Small intestine (tissue), 16 donors: ENCODE measurements at places on chromosomes 12 and 14. TPM values are rescaled to one million over a fixed set of nuclear protein-coding genes. Genes with fewer than 3 reads are reported as not detected.

GRCh38 chr14:75711796-75712211 lies 50.8 kb downstream of the TTLL5 start:
- peak; percentile 5 for DNase-seq

- peak; percentile 17 for DNase-seq
Measured at GRCh38 chr12:71731439-71732356, 23.0 kb upstream of the RAB21 start.

DNA sequence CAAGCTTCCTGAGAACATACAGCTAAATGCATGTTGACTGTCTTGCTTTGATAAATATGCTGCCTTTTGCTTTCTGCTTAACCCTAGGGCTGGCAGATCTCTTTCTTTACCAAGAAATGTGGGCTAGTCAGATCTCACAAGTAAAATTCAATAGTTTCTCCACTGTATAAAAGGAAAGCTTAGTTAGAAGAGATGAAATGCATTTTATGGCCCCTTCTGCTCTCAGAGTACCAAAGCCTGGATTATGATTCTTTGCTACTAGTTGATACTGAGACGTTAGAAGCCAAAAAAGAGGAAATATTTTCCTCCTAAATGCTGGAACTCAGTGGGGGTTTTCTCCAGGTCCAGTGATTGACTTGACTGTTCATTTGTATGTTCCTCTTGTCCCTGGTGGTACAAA lies 552.7 kb downstream of the SNAPC1 start:
- DNase-seq, result no peak

Gene NTN4
- 1.6 TPM for polyA plus RNA-seq

- DNase-seq, result peak; percentile 91
Measured at GRCh38 chr12:76084863-76085519, 506 bp upstream of the NAP1L1 start.

DNA sequence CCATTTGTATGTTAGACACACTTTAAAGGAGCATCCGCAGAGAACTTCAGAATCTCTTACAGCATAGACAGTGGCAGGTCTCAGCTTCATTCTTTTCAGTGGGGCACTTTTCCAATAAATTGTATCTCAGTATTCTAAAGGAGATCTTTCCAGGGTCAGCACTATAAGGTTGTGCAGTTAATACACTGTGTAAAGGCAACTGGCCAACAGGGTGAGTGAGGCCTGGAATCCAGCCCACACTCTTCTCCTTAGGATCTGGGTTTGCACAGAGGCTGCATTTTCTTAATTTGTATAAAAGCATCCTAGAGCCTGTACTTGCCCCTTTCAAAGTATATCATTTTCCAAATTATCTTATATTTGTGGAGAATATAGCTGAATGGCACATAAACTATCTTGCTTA lies 94.2 kb downstream of the MYF5 start:
- no peak for DNase-seq

Gene MTRFR
- polyA plus RNA-seq, result 14.0 TPM

DNA sequence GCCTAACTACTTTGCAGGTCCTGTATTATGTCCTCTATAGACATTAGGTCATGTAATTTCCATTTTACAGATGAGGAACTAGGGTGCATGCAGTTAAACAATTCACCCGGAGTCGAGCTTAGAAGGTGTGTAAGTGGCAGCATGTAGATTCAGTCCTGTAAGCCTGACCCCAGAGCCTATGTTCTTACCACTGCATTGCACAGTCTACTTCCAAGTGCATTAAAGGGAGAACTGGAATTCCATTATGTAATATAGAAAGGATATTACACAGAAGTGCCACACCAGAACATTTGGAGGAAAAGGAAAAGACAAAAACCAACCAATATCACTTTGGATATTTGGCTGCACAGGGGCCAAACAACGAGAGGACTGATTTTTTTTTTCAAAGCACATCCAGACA lies 1.2 kb downstream of the GLT8D2 start:
- no peak for DNase-seq

Gene KLRD1
- 0.72 TPM for polyA plus RNA-seq

GRCh38 chr12:94832780-94833681 lies 170.5 kb downstream of the NDUFA12 start:
- DNase-seq, result no peak

Gene UBR7
- polyA plus RNA-seq, result 14.5 TPM

GRCh38 chr12:44381341-44381740 lies 494.8 kb downstream of the NELL2 start:
- DNase-seq, result no peak

Gene KRT78
- polyA plus RNA-seq, result 1.8 TPM

DNA sequence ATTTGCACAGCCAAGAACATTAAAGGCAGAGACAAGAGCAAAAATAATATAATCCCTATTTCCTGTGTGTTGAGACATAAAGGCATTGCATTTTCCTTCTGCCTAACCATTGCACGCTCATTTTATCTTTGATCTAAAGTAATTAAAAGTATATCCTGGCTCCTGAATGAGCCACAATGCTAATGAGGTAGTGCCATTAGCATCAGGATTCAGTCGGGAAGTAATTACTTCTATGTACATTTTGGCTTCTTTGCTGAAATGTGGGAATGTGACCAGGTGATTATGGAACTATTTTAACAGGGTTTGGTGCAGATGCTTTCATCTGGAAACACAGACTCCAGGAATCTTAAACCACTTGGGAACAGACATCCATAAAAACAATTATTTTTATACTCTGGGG lies 77.4 kb downstream of the TMTC1 start:
- DNase-seq, result no peak

GRCh38 chr14:32469388-32470160 lies 140.5 kb downstream of the AKAP6 start:
- peak; percentile 42 for DNase-seq

DNA sequence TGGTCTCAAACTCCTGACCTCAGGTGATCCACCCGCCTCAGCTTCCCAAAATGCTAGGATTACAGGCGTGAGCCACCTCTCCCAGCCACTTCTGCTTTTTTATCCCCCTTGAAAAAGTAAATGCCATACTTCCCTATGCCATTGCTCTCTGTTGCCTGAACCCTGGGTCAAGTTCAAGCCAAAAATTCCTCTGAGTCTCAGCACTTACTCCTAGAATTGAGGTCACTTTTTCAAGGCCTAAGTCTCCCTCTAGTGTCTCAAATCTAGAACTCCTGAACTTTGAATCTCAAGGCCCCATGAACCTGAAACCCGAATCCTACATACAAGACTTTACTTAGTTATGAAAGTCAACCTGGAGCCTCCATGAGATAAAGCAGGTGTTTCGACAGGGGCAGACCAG lies 1.4 kb upstream of the APOBEC1 start:
- DNase-seq, result peak; percentile 65

DNA sequence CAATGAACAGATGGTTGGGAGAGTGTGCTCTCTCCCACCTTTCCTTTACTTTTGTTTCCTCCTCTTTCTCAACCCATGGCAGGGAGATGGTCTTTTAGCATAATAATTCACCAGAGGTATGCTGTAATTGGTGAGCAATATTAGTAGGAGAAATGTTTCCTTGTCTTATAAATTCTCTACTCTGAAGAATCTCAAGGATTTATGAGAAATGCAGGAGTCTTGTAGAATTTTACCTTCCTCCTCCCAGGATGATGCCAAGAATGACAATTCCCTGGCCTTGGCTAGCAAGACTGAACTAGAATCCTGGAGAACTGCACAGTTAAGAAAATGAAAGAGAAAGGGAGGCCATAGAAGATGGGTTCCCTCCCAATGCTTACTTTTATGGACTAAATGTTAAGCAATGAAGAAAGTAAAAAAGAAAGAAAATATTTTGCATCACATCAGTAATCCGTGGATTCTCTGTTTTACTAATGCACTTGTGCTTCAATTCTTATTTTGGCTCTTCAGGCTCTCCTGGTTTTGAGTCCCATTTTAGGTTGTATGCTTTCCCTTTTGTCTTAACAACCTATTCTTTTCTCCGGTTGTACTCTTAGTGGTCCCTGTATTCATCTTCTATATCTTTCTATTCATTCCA lies 192.9 kb upstream of the GARIN6 start:
- no peak for DNase-seq

GRCh38 chr12:718756-719102 lies 33.6 kb upstream of the WNK1 start:
- DNase-seq, result no peak

GRCh38 chr12:105162174-105162573 lies 54.6 kb downstream of the WASHC4 start:
- no peak for DNase-seq

GRCh38 chr14:23113431-23114119 lies 5.5 kb downstream of the CEBPE start:
- DNase-seq, result no peak

- DNase-seq, result no peak
Measured at GRCh38 chr12:49885118-49885517, 18.6 kb downstream of the FAIM2 start.

DNA sequence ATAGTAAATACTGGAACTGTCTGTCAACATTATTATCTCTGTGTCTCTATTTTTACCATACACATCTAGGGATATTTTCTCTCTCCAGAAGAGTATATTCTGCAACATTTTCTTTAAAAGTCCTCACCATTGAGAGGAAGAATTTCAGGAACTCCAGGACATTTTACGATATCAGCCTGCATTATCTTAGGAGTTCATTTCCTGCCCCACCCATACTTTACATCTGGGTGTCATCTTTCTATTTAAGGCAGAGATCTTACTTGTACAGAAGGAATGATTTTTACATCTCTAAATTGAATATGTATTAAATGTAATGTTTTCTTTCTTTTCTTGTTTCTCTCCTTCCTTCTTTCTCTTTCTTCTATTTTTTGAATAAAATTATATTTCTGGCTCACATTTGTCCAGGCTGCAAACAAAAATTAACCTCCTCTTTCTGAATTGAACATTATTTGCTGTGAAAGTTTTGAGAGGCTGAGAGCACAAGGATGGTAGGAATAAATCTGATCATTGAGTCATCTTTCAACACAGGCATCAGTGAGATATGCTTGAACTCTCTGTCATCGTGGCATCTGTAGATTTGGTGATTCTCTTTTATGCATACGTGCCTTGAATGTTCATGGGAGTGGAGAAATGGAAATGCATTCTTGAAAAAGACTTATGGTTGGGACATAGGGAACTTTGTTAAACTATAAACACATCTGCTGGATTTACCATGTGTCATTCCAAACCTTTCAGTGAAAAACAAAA lies 753.6 kb downstream of the SLC16A7 start:
- DNase-seq, result no peak
